Thymus (tissue), 14 donors: ENCODE measurements at places on chromosomes 16 and 17. TPM values are rescaled to one million over a fixed set of nuclear protein-coding genes. Genes with fewer than 3 reads are reported as not detected.

DNA sequence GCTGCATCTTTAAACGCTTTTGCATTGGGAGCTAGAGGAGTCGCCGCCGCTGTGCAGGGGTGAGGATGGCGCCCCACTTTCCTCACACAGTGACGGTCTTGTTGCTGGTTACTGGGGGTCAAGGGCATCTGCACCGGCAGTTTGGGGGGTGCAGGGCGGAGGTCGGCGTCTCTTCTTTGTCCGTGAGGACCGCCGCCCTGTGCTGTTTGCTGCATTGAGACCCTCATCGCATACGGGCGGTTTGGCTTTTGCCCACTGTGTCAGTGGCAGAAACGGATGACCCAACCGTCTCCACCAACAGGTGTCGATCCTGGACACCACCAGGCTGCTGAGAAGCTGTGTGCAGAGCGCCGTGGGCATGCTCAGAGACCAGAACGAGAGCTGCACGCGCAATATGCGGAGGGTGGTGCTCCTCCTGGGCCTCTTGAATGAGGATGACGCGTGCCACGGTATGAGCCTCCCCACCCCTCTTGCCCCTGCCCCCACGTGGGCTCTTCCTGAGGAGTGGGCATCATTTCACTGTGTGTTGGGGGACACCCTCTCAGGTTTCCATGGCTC, 61.2 kb upstream of the ENDOV start:
- no peak for DNase-seq

GRCh38 chr17:13395862-13396261, 205.9 kb downstream of the HS3ST3A1 start:
- no peak for DNase-seq

DNA sequence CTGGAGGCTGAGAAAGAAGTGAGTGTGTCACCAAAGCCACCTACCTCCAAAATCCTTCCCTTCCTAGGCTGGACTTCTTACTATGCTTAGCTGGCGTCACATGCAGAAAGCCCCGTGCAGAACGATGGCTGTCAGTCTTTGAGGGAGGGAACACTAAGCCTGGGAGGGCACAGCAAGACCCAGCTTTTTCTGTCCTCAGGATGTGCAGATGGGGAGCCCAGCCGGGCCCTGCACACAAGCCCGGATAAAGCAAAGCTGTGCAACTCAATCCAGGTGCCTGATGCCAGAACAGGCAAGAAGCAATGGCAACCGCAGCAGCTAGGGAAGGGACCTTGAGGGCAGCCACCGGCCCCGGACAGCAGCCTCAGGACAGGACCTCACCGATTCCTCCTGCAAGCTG, 13.9 kb upstream of the USP36 start:
- no peak for DNase-seq

GRCh38 chr17:9408381-9408780, 167.2 kb downstream of the STX8 start:
- DNase-seq: no peak

GRCh38 chr17:76567634-76568432, 17.8 kb downstream of the ST6GALNAC2 start:
- DNase-seq: no peak

DNA sequence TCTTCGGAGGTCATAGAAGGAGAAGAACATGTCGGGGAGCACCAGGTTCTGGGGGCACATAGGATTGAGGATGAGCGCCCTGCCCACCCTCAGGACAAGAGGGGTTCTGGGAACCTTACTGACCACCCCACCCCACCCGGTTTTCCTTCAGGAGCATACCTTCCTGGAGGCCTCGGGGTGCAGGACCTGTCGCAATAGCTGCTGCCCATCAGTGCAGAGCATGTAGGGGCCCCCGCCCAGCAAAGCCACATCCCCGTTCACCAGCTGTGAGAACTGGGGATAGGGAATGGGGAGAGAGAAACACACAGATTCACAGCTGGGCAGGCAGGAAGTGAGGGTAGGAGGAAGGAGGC, 2.1 kb downstream of the ESRP2 start:
- DNase-seq: no peak

DNA sequence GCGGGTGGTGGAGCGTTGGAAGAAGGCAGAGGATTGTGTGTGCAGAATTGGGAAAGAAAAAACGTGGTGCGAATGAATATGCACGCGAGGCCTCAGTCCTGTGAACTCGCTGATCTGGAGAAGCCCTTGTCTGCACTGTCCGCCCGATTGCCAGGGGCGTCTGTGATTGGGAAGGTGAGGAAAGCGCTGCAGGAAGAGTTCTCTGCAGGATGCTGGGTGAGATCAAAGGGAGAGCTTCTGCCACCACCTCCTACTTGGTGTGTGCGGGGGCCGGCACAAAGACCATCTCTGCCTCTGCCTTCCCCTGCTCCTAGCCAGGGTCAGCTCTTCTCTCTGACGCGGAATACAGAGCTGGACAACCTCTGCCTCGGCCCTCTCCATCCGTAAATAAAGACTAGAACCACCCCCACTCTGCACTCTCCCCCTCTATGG, 841 bp upstream of the RAB5C start:
- no peak for DNase-seq

DNA sequence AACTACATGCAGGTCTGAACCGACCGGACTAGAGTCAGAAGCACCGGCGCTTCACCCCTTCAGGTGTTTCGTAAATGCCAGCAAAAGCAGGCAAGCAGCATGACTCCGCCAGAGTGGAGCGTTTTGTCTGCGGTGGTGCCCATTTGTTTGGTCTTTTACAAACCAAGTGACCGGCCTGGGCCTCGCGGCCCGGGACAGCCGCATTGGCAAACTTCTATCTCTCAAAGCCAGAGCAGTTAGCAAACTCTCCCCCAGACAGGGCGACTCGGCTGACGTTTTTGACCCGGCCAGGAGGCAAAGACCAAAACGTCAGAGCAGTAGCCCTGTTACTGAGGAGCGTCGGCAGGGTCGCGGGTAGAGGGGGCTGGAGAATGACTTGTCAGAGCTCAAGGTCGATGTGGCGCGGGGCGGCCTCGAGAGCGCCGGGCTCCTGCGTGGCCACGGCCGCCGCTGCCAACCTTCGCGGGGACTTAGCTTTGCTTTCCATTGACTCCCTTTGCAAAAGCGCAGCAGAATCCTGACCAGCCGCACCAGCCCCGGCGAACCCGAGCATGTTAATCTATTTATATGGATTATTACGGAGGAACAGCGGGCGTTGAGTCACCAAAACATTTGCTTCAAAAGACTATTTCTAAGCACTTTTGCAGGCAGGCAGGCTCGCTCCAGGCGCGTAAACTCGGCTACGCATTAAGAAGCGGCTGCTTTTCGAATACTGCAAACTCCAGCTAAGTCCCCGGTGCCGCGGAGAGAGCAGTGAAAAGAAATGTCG, 763 bp upstream of the SOX9 start:
- DNase-seq: no peak

Gene GCGR
- total RNA-seq: 0.05 TPM

GRCh38 chr16:314795-315299, 31.9 kb downstream of the PDIA2 start:
- no peak for DNase-seq

Gene MVP
- total RNA-seq: 49.0 TPM

DNA sequence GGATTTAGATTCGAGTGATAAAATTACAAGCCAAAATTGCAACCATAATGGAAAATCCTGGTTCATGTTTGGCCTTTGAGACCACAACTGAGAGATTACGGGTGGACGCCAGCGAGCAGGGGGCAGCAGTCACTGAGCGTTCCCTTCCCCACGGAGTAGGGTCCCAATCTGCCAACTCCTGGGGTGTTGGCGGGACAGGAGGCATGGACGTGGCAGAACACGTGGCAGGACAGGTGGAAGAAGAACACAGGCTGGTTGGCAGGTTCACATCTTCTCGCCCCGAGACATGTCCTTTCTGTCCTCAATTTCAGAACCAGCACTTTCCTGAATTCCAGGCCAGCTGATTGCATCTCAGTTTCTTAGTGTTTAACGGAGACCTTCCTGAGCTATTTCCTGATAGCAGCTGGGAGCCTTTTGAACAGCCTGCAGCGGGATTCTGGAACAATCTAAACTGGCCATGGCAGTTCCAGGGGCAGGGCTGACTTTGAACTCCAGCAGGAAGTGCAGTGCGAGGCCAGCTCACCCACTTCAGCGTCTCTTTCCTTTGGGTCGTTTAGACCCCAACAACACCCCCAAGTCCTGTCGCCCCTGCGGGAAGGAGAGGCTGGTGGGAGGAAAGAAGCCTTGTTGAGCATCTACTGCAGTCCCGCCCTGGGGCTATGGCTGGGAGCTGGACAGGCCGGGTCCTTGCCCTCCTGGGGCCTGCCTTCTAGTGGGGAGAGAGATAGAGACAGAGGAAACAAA, 159.1 kb upstream of the FOXF1 start:
- DNase-seq: no peak

- DNase-seq: no peak
Observed at GRCh38 chr17:6753546-6753945, 2.3 kb upstream of the XAF1 start.

GRCh38 chr16:64096689-64097088, 1025.2 kb downstream of the CDH11 start:
- no peak for DNase-seq

DNA sequence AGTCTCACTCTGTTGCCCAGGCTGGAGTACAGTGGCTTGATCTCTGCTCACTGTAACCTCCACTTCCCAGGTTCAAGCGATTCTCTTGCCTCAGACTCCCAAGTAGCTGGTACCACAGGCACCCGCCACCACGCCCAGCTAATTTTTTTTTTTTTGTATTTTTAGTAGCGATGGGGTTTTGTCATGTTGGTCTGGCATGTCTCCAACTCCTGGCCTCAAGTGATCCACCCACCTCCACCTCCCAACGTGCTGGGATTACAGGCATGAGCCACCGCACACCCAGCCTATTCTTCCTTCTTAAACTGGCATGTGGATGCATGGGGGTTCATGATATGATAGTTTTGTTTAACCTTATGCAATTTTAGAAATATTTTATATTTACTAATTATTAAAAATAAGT, 39.4 kb upstream of the VWA3A start:
- DNase-seq: no peak

GRCh38 chr16:17520561-17520960, 49.8 kb upstream of the XYLT1 start:
- DNase-seq: no peak

- DNase-seq: no peak
Observed at GRCh38 chr17:1491443-1492248, 840 bp downstream of the MYO1C start.

Gene RPL27
- 2,182 TPM for total RNA-seq

DNA sequence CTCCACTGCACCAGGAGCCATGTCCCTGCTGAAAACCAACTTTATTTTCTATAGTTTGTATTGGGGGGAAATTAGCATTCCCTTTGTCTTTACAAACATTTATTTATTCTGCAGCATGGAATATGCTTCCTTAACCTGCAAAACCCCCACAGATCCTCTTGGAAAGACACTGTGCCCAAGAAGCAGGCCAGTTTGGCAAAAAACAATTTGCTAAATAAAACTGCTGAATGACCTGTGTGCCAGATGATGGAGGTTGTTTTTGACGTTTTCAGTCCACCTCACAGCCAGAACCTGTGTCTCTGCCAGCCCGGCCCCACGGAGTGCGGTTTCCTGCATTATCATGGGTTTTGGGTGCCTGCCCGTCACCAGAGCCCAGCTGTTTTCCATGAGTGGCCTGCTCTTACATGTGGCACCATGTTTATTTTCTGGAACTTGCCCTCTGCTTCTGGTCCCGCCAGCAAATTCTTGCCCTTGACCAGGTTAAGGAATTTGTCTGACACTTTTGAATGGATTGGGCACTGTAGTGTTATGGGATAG, 26.4 kb downstream of the ORC6 start:
- no peak for DNase-seq

Gene CTF1
- total RNA-seq: 0.38 TPM

Gene CD68
- total RNA-seq: 47.0 TPM
